ENCODE measurements at places on chromosomes 1 and 21. TPM values are rescaled to one million over a fixed set of nuclear protein-coding genes. Genes with fewer than 3 reads are reported as not detected.

DNA sequence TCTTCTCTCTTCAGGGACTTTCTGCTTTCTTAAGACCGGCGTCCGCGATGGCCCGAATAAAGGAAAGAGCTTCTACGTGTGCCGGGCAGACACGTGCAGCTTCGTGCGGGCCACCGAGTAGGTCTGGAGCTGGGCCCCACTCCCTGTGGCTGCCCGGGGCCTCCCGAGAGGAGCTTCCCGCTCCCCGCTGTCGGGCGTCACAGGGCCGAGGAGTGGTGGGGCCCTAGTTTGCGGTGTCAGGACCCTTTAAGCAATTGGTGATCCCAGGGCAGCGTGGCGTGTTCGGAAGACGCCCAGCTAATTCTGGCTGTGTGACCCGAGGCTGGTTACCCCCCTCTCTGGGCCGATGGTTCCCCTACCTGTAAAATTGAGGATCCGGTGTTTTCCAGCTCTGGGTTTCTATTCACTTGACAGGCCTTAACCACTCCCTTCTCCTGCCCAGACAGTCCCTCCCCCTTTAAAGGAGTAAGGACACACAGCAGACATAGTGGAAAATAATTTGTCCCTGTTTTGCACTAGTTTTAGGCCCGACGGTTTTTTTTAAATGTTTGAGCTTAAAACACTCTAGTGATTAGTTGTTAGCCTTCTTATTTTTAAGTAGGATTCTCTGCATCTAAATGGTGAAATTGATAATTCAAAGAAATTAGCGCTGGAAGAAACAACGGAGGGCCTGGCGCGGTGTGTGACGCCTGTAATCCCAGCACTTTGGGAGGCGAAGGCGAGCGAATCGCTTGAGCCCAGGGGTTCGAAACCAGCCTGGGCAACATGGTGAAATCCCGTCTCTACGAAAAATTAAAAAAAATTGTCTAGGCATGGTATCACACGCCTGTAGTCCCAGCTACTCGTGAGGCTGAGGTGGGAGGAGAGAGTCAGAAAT lies 553 bp downstream of the TTF2 start:
- DNase-seq: peak; percentile 72

DNA sequence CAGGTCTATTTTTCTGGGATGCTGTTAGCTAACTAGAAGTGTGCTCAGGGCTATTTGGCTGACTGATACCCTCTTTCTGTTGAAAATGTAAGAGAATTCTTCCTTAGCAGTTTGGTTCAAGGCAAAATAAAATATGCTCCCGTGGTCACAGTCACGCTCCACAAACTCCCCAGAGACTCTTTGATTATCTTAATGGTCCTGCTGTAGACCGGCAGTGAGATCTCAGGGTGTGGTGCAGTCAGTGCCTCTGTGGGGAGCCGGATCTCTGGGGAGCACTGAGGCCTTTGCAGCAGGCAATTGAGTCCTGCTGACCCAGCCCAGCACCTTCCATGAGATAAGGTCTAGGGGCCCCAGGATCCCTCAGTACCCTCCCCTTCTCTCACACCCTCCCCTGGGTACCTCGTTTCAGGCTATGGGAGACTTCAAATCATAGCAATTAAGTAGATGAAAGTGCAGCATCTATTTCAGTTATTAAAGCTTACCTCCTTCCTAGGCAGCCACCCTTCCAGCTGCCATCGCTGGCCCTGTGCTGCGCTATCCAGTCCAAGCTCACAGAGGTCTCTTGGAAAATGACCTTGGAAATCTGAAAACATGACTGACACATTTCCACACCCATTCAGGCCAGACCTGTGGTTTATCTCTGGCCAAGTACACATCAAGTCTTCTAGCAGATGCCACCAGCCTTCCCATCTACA lies 98.1 kb downstream of the SEC16B start:
- no peak for DNase-seq

GJA8 gene
- polyA plus RNA-seq: not detected

HRNR gene
- 0.31 TPM for polyA plus RNA-seq

DNA sequence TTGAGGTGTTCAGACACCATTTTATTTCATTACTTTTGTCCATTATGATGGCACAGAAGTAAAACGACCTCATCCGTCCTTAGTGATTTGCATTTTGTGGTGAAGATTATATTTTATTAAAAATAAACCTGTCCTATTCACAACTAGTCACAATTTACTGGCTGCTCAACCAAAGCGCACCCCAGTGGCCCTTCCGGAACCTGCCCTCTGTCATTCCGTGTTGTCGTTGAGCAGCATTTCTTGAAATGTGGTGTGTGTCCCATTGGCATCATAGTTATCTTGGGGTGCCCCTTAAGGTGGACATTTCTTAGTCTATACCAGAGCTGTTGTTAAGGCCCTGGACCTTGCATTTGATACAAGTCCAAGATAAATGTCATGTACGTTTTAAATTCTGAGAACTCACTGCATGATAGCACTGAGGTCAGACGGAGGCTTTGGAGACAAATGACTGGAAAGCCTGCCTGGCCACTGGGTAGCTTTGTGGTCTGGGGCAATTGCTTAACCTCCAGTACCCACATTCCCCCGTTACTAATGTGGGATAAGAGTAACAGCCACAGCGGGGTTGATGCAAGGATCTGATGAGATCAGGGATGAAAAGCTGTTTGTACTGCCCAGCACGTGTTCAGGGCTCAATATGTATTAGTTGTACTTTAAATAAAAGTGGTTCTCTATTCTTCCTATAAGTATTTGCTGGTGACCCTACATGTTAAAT lies 36.2 kb downstream of the BACH1 start:
- DNase-seq: no peak

DNA sequence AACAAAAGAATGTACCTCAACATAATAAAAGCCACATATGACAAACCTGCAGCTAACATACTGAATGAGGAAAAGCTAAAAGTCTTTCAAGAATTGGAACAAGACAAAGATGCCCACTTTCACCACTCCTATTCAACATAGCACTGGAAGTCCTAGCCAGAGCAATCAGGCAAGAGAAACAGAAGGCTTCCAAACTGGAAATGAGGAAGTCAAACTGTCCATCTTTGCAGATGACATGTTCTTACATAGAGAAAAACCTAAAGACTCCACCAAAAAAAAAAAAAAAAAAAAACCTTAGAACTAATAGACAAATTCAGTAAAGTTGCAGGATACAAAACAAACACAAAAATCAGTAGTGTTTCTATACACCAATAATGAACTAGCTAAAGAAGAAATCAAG lies 20.2 kb downstream of the NSL1 start:
- DNase-seq: no peak
